ENCODE measurements at places on chromosomes 2 and 18. TPM values are rescaled to one million over a fixed set of nuclear protein-coding genes. Genes with fewer than 3 reads are reported as not detected.

NCKAP1 gene
- total RNA-seq = 157 TPM

EMILIN1 gene
- total RNA-seq = 0.19 TPM

CXCR1 gene
- total RNA-seq = not detected

BCS1L gene
- total RNA-seq = 61.7 TPM

CYP27C1 gene
- not detected for total RNA-seq

DSG4 gene
- not detected for total RNA-seq

HOXD8 gene
- not detected for total RNA-seq

DNA sequence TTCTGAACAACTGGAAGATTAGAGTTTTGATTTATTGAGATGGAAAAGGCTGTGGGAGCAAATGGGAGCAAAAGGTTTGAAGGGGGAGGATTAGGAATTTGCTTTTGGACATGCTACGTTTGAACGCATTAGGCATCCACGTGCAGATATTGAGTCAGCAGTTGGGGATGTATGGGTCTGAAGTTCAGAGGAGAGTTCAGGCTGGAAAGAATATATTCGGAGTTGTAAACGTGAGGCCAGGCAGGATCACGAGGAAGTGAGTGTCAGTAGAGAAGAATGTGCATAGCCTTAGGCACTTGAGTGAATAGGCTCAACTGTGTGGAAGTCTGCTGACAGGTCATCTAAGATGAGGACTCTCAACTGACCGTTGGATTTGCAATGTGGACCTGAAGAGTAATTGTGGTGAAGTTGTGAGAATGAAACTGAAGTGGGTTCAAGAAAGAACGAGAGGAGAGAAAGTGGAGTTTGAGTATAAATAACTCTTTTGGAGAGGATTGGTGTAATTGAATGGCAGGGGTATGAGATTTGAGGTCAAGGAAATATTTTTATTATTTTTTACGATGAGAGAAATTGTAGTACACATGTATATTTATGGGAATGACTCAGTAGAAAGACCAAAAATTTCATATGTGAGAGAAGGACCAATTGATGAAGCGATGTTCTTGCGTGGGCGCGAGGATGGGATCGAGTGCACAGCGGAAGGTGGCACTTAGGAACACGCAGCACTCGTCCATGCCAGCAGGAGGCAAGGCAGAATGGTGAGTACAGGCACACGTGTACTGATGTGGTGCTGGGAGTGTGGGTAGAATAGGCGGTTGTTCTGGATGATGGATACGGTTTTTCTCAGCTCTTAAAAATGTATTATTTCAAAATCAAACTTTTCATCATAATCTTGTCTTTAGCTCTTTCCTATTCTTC is 40.5 kb upstream of the POLE4 start:
- H3K36me3 ChIP-seq = peaks cover 5% of the 10 kb centered on the region
- peaks cover 11% of the 10 kb centered on the region for H3K27me3 ChIP-seq

DNA sequence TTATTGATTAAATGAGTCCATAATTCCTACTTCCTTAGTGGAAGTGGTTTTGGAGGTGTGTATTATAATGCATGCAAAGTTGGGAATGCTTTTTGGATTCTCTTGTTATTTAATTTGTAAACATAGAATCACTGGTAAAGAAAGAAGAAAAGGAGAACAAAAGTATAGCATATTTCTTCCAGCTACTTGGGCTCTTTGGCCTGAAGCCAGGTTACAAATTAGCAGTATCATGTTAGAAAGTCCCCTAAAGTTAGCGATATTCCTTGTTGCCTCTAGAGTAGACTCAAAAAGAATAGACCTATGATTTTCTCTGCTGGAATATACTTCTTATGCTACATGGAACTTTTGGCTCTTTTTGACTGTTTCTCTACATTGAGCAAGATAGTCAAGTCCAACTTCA is 60.6 kb upstream of the CD28 start:
- H3K27ac ChIP-seq = no peak overlapping the region
- H3K36me3 ChIP-seq = peaks cover 12% of the 10 kb centered on the region
- peaks cover 29% of the 10 kb centered on the region for H3K4me1 ChIP-seq
- no peaks in the 10 kb centered on the region for H3K27me3 ChIP-seq
- no peak for DNase-seq

GRCh38 chr2:49770919-49771318 is 616.6 kb upstream of the FSHR start:
- no peaks in the 10 kb centered on the region for H3K4me1 ChIP-seq
- no peaks in the 10 kb centered on the region for H3K36me3 ChIP-seq
- H3K27ac ChIP-seq = no peak overlapping the region
- no peaks in the 10 kb centered on the region for H3K27me3 ChIP-seq
- DNase-seq = peak; percentile 27

DNA sequence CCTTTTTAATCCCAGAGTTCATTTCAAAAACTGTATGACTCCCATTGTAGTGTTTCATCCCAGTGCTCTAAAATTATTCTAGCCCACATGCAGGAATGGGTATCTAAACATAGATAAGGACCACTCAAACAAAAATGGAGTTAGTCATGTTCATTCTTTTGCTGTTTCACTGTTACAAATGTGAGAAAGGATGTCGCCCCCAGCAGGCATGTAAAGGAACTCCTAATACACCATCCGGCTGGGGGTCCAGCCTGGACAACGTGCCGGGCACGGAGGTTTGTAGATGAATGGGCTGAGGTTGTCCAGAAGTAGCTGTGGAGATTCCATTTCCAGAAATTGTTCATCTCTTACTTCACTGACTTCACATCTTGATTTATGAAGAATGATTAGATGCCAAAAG is 101.9 kb upstream of the RAB12 start:
- no peaks in the 10 kb centered on the region for H3K4me1 ChIP-seq
- no peak overlapping the region for H3K27ac ChIP-seq
- H3K4me3 ChIP-seq = no peak overlapping the region
- DNase-seq = peak; percentile 16
- no peaks in the 10 kb centered on the region for H3K36me3 ChIP-seq

- no peak overlapping the region for H3K27ac ChIP-seq
- H3K27me3 ChIP-seq = peaks cover 17% of the 10 kb centered on the region
- no peaks in the 10 kb centered on the region for H3K4me1 ChIP-seq
Measured at GRCh38 chr2:174635776-174636404, 38.3 kb upstream of the WIPF1 start.

GRCh38 chr18:42743373-42744138 is 371.9 kb downstream of the RIT2 start:
- H3K27ac ChIP-seq = no peak overlapping the region
- no peak for DNase-seq
- H3K36me3 ChIP-seq = no peaks in the 10 kb centered on the region
- H3K4me1 ChIP-seq = no peaks in the 10 kb centered on the region

DNA sequence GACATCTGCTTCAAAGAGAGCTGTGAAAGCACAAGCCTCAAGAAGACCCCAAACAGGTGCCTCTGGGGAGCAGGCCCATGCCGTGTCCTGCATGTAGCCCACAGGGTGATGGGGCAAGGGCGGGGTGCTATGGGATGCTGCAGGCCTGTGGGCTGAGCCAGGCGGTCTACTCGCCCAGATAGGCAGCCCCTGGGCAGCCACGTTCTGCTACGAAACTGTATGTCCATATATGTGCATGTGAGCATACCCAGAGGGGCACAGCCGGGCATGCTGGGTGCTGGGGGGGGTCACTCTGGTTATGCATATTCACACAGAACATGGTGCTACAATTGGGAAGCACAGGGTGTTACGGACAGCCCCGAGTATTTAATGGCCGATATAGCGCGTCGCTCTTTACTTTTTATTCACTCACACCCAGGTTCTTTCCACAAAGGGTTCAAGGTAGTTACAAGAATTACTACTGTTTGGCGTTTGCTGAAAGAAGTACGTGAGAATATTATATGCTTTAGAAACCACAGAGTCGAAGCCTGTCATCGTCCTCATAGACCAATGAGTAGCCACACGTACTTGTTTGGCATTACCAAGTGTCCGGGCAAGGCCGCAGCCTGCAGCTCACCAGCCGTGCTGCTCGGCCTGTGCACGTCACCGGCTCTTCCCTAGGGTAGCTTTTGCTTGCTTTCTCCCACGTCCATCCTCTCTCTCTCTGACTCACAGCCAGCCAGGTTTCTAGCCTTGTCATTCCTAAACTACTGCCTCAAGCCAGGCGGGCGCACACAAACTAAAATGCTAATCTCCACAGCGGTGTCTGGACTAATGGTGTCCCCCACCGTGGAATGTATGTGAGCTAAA is 14.4 kb downstream of the MTERF4 start:
- no peak overlapping the region for H3K4me3 ChIP-seq
- DNase-seq = no peak
- no peaks in the 10 kb centered on the region for H3K4me1 ChIP-seq
- peaks cover 15% of the 10 kb centered on the region for H3K36me3 ChIP-seq

DNA sequence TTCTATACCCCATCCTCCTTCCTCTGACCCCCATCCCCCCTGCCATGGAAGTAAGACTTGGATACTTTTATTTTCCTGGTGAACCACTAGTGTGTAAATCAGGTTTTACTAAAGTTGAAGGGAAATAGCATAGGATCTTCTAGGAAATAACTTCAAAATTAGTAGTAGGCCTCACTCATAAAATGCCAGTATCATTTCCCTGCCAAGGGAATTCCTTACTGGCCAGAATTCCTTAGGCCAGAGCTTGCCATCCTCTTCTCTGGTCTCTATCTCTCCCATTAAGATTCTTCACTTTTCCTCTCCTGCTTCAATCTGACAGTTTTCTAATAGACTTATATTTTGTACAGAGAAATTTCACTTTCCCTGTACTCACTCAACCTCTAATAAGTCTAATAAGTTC is 322.8 kb upstream of the TANK start:
- DNase-seq = no peak
- H3K36me3 ChIP-seq = peaks cover 5% of the 10 kb centered on the region
- no peak overlapping the region for H3K4me3 ChIP-seq
- H3K27ac ChIP-seq = peak overlapping the region; percentile 17

DNA sequence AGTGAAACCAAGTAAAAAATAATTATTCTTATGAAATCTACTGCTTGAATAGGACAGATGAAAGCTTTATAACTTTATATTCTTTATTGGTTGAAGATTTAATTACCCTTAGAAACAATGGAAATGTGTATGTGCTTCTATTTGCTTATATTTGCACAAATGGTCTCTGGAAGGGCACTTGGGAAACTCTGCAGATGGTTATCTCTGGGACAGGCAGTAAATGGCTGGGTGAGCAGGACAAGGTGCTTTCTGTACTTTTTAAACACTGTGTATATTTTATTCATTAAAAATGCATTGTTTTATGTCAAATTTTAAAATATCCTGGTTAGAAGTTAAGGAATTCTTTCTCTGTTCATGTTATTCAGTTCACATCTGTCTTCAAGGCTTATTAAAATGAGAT is 131.1 kb downstream of the LRRTM4 start:
- no peaks in the 10 kb centered on the region for H3K36me3 ChIP-seq
- no peaks in the 10 kb centered on the region for H3K4me1 ChIP-seq
- DNase-seq = no peak
- no peaks in the 10 kb centered on the region for H3K27me3 ChIP-seq

GRCh38 chr2:108855194-108855593 is 68.6 kb downstream of the CCDC138 start:
- no peaks in the 10 kb centered on the region for H3K27me3 ChIP-seq
- no peak for DNase-seq

- H3K27me3 ChIP-seq = no peaks in the 10 kb centered on the region
- no peak overlapping the region for H3K27ac ChIP-seq
- H3K4me1 ChIP-seq = no peaks in the 10 kb centered on the region
- peaks cover 12% of the 10 kb centered on the region for H3K36me3 ChIP-seq
Measured at GRCh38 chr2:74083750-74084149, 64.0 kb downstream of the BOLA3 start.

GRCh38 chr18:66346833-66347588 is 256.9 kb downstream of the CDH19 start:
- no peak overlapping the region for H3K4me3 ChIP-seq
- DNase-seq = no peak
- no peak overlapping the region for H3K27ac ChIP-seq

GRCh38 chr2:112662704-112663103 is 17.0 kb downstream of the SLC20A1 start:
- no peak overlapping the region for H3K4me3 ChIP-seq
- peaks cover 18% of the 10 kb centered on the region for H3K4me1 ChIP-seq
- peaks cover 82% of the 10 kb centered on the region for H3K36me3 ChIP-seq
- H3K27ac ChIP-seq = no peak overlapping the region
- H3K27me3 ChIP-seq = no peaks in the 10 kb centered on the region

- H3K4me1 ChIP-seq = no peaks in the 10 kb centered on the region
- no peaks in the 10 kb centered on the region for H3K27me3 ChIP-seq
- H3K4me3 ChIP-seq = no peak overlapping the region
- DNase-seq = no peak
Measured at GRCh38 chr18:60873708-60874107, 459.5 kb upstream of the CDH20 start.

- H3K27ac ChIP-seq = no peak overlapping the region
- no peaks in the 10 kb centered on the region for H3K27me3 ChIP-seq
- peaks cover 21% of the 10 kb centered on the region for H3K36me3 ChIP-seq
- no peaks in the 10 kb centered on the region for H3K4me1 ChIP-seq
- no peak overlapping the region for H3K4me3 ChIP-seq
Measured at GRCh38 chr2:117833911-117834310, 19.4 kb downstream of the DDX18 start.

- no peak overlapping the region for H3K4me3 ChIP-seq
- H3K27ac ChIP-seq = no peak overlapping the region
- H3K27me3 ChIP-seq = no peaks in the 10 kb centered on the region
- no peaks in the 10 kb centered on the region for H3K36me3 ChIP-seq
Measured at GRCh38 chr18:72360634-72361033, 183.5 kb downstream of the CBLN2 start.

DNA sequence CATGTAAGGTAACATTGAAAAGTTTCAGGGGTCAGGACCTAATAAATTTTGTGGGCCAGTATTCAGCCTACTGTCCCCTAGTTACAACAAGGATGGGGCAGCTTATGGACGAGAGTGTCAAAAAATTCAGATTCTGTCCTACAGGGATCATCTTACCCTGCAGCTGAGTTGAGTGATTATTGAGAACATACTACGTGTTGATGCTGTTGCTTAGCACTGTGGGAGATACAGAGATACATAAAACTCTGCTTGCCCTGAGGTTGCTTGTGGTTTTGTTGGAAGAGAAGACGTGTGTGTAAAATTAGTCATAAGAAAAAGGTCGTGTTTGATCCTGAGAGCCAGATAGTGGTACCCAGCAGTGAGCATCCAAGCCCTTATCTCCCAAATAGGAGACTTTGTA is 253.2 kb downstream of the NEDD4L start:
- peaks cover 53% of the 10 kb centered on the region for H3K4me1 ChIP-seq
- no peak overlapping the region for H3K4me3 ChIP-seq
- peaks cover 15% of the 10 kb centered on the region for H3K36me3 ChIP-seq
- H3K27me3 ChIP-seq = no peaks in the 10 kb centered on the region
- no peak overlapping the region for H3K27ac ChIP-seq

GRCh38 chr2:206472094-206472493 is 28.8 kb downstream of the ADAM23 start:
- H3K36me3 ChIP-seq = no peaks in the 10 kb centered on the region
- DNase-seq = no peak
- H3K4me3 ChIP-seq = no peak overlapping the region
- no peaks in the 10 kb centered on the region for H3K4me1 ChIP-seq
- H3K27ac ChIP-seq = no peak overlapping the region
- no peaks in the 10 kb centered on the region for H3K27me3 ChIP-seq

GRCh38 chr2:70698847-70699246 is 69.2 kb downstream of the ADD2 start:
- no peaks in the 10 kb centered on the region for H3K4me1 ChIP-seq
- peaks cover 59% of the 10 kb centered on the region for H3K27me3 ChIP-seq

- DNase-seq = no peak
- H3K36me3 ChIP-seq = no peaks in the 10 kb centered on the region
- no peak overlapping the region for H3K27ac ChIP-seq
- no peaks in the 10 kb centered on the region for H3K4me1 ChIP-seq
Measured at GRCh38 chr2:106944215-106944614, 58.2 kb upstream of the ST6GAL2 start.
